Stimulated activated CD4-positive, alpha-beta T cell treated with anti-CD3 and anti-CD28 coated beads, Interleukin-1b, Interleukin-23, amount 100 ng/mL, for 1 hour (primary cell): ENCODE measurements at places on chromosomes 2 and 18.

- DNase-seq, result peak; percentile 94
Measured at GRCh38 chr2:36966370-36967235, at the start of gene STRN. STRN (minus strand) TSS chr2:36966536; CDS start chr2:36966463, 73 bp downstream.

DNA sequence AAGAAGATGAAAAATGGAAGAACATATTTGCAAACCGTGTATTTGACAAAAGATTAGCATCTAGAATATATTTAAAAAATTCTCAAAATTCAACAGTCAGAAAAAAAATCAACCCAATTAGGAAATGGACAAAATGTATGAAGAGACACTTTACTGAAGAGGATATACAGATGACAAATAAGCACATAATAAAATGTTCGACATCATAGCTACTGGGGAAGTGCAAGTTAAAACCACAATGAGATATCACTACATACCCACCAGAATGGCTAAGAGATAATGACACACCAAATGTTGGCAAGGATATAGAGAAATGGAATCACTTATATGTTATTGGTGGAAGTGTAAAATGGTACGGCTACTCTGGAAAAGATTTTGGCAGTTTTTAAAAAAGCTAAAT is 11.7 kb upstream of the NUP35 start:
- DNase-seq, result no peak

- DNase-seq, result no peak
Measured at GRCh38 chr2:110655701-110656100, 22.2 kb downstream of the BUB1 start.

GRCh38 chr2:231955758-231956472 is 5.6 kb upstream of the DIS3L2 start:
- no peak for DNase-seq

DNA sequence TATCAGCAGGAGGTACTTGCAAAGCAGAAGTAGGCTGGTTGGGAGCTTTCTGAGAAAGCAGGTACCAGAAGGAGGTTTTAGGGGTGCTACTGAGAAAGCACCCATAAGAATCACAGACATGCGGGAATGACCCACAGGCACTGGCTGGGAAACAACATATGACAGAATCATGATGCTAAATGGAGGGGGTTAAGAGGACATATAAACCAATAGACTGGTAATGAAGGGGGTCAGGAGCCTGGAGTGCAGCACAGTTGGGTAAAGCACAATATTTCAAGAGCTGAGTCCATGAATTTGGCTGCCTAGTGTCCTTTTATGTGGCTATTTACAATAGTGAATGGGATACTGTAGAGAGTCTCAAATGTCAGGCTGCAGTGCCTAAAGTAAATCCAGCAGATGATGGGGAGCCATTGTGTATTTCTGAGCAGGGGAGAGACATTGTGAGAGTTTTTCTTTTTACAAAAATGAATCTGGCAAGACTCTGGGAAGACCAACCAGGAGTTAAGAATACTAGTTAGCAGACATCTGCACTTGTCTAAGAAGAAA is 27.6 kb upstream of the GMCL1 start:
- DNase-seq, result no peak

- no peak for DNase-seq
Measured at GRCh38 chr2:41906338-41906725, 141.5 kb upstream of the PKDCC start.

GRCh38 chr2:71894261-71894660 is 253.4 kb downstream of the CYP26B1 start:
- no peak for DNase-seq

- no peak for DNase-seq
Measured at GRCh38 chr2:10935953-10936942, 24.5 kb downstream of the KCNF1 start.

DNA sequence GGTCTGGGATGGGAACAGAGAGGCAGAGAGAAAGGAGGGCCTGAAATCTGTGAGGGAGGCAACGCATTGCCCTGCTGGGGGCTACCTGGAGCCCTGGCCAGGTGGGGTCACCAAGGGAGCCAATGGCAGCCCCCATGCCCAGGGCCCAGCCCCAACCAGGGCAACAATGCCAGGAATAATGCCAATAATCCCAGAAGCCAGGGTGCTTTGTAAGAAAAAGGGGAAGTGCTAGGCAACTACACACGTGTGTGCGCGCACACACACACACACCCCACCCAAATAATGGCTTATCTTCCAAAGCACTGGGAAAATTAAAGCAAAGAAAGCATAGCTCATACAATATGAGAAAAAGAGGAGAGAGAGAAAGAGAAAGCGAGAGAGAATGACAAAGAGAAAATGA is 7.0 kb upstream of the CLEC4F start:
- no peak for DNase-seq

GRCh38 chr2:232137356-232138147 is 176.0 kb downstream of the DIS3L2 start:
- no peak for DNase-seq

GRCh38 chr18:10343778-10344177 is 110.7 kb upstream of the APCDD1 start:
- no peak for DNase-seq

DNA sequence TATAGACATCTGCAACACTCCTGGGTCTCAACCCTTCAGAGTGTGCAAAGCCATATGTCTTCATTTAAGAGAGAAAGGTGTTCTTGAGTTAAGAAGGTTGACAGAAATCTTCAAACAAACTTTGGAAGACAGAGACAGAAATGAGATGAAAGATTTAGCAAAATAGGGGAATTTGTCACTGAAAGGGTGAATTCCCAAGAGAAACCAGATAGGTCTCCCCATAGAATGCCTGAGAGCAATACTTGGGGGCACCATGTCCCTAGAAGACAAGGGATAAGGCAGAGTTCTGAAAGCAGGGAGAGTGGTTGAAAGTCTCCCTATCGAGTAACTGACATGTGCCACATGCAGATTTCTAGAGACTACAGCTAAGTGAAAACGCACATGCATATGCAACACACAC is 50.0 kb downstream of the AP1S3 start:
- DNase-seq, result no peak

- DNase-seq, result no peak
Measured at GRCh38 chr2:33644215-33644614, 45.1 kb upstream of the FAM98A start.

DNA sequence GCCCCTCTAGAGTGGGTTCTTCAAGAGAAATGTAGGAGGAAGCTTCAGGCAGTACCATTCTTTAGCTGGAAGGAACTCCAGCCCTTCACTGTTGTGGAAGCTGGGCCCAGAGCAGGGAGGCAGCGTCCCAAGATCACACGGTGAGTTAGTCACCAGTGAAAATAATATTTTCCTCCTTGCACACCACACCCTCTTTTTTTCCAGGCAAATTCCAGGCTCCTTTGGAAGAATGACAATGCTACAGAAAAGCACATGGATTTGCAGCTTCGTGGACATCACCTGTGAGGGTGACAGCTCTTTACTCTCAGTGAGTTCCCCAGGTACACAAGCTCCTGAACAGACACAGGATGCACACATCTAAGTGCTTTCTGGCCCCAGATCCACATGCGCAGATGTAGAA is 157.1 kb downstream of the COL6A3 start:
- DNase-seq, result no peak

GRCh38 chr2:196370381-196370780 is 199.0 kb upstream of the STK17B start:
- DNase-seq, result no peak

GRCh38 chr2:9774266-9774665 is 69.0 kb upstream of the TAF1B start:
- DNase-seq, result no peak

DNA sequence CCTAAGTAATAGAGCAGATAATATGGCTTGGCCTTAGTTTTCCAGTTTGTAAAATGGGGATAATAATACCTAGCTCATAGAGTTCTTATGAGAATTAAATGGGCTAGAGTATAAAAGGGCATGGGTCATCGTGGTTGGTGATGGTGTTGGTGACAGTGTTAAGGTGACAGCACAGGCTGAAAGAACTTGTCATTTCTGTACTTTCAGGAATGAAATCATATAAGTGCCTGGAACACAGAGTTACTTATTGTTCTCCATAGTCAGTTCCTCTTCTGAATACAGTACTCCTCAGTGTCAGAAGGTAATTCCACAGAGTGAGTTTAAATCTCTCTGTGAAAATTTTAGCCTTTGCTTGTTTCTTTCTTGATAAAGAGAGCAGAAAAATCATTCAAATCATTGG is 42.4 kb downstream of the KIF5C start:
- DNase-seq, result no peak

DNA sequence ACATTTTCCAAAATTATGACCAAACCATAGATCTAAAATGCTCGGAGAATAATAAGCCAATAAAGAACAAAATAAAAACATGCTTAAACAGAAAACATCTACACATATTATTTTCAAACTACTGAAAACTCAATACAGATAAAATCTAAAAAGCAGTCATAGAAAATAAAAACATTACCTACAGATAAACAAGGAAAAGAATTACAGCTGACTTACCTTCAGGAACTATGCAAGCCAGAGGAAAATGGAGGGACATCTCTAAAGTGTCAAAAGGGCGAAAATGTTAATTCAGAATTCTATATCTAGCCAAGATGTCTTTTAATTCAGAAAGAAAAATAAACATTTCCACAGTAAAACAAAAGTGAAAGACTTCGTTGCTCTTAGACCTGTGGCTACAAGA is 112.9 kb upstream of the GYPC start:
- DNase-seq, result no peak

GRCh38 chr2:199499005-199499404 is 41.3 kb upstream of the SATB2 start:
- no peak for DNase-seq

DNA sequence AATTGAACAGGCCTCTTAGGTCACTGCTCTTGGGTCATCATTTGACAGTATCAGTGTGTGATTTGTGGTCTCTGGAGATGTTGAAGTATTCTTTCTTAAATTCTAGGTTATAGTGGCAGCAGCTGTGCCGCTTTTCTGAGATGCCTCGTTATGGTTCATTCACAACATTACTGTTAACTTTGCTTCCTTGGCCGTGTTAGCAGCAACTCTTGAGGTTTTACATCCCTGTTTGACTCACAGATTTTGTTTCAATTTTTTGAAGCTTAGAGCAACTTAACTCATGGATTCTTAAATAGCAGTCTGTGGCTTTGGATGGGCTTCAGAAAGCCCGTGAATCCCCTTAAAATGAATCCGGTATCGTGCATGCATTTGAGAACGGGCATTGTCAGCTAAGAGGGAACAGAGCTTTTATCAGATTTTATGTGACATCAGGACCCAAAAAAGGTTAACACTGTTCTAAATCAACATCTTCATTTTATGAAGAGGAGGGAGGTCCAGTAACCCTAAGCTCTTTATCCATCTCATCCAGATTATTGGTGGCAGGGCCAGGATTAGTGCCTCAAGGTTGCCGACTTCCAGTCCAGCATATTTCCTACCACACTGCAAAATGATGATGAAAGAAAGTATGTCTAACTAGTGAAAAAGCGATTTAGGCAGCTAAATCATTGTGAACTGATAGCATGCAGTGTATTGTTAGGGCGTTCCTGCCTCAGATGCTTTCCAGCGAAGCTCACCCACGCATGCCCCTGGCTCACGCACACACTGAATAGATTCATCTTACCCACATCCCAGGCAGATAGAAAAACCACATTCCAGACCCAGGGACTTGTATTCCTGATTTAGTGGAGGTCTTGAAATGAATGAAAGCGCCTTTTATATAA is 5.1 kb downstream of the TRIB2 start:
- no peak for DNase-seq

DNA sequence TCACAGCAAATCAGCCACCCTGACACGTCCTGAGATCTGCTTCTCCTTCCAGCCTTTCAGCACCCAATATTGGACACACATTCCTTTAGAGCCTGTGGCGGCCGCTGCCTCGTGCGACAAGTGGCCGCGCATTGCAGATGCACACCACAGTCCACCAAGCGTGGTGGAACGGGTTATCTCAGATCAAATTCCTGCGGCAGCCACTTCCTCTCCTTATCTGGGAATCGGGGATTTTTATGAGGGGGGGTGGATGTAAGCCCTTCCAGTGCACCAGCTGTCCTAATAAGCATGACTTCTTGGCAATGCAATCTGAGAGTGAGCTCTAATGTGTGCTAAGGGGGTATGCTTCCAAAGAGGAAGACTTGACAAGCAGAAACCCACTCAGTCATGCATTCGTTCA is 18.3 kb upstream of the BMP10 start:
- DNase-seq, result no peak

DNA sequence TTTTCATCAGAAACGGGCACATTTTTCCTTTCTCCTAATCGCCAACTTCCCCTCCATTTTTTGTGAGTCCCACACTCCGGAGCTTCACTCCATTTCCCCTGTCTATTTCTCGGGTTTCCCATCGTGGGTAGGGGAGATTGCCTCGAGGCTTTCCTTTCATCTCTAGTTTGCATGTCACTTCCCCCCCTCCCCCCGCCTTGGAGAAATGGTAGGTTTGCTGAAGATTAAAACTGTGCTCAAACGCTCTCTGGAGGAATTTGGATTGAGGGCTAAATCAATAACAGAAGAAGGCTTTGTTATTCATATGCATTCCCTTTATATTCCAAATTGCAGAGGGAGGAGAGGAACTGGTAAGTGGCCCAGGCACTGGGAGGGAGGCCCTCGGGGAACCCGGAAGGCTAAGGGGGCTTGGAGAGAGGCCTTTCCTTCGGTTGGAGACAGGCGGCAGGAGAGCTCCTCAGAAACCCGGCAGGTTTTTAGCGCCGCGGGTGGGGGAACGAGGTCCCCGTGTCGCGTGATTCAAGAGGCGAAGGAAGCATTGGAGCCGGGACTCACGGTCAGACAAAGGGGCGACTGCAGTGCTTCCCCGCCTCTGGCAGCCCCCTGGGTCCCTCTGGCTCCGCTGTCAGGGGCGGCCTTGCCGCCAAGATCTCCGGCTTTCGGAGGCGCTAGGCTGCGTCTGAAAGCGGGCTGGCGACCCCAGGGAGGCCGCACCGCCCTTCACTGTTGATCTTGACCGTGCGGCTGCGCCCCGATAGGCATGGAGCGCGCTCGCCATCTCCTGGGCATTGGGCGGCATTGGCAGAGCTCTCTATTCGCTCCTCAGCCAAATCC is 2.4 kb upstream of the HOXD12 start:
- DNase-seq, result no peak

- no peak for DNase-seq
Measured at GRCh38 chr18:68150961-68151360, 563.9 kb downstream of the TMX3 start.

GRCh38 chr18:43662657-43663056 is 385.4 kb upstream of the SYT4 start:
- DNase-seq, result no peak

- DNase-seq, result no peak
Measured at GRCh38 chr2:202101026-202101579, 28.0 kb downstream of the KIAA2012 start.

- no peak for DNase-seq
Measured at GRCh38 chr2:53452957-53453748, 314.5 kb upstream of the CHAC2 start.

DNA sequence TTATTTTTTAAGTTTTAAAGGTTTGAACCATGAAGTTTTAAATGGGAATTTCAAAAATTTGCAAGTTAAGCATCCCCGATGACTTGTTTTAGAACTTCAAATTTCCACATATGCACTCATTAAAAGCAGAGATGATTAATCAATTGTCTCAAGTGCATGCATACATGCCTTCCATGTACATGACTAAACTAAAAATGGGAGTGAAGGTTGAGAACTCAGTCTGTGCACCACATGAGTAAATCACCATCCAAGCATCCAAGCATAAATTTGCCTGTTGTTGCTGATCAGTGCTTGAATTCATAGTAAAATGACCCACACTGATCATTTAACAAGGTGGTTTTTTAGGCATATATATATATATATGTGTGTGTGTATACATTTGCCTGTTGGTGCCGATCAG is 249.8 kb downstream of the ARHGAP15 start:
- no peak for DNase-seq

- DNase-seq, result no peak
Measured at GRCh38 chr18:75527848-75528685, 100.6 kb upstream of the SMIM21 start.
